Stimulated activated CD8-positive, alpha-beta memory T cell treated with anti-CD3 and anti-CD28 coated beads, Interleukin-12 subunit alpha, Interleukin-12 subunit beta, amount 100 ng/mL, for 1 hour (primary cell): ENCODE measurements at places on chromosomes 6 and 20.

DNA sequence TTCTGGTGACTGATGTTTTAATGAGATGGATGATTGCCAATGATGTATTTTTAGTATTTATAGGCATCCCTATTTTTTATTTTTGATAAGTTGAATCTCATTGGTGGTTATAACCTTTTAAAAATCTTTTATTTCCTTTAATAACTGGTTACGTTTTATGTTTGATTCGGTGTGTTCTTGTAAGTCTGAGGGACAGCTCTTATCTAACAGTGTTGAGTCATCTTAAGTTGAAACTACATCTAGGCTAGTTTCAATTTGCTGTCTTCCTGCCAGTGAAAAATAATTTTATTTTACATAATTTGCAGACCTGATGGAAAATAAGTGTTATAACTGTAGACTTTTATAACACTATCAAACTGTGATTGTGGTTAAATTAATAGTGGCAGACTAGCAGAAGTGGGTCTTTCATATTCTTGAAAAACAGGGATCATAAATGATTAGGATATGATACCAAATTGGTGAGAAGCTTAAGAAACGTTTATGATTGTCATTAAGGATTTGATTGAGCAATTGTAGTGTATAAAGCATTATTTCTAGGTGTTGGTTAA lies 4.6 kb downstream of the AFDN start:
- DNase-seq = no peak

DNA sequence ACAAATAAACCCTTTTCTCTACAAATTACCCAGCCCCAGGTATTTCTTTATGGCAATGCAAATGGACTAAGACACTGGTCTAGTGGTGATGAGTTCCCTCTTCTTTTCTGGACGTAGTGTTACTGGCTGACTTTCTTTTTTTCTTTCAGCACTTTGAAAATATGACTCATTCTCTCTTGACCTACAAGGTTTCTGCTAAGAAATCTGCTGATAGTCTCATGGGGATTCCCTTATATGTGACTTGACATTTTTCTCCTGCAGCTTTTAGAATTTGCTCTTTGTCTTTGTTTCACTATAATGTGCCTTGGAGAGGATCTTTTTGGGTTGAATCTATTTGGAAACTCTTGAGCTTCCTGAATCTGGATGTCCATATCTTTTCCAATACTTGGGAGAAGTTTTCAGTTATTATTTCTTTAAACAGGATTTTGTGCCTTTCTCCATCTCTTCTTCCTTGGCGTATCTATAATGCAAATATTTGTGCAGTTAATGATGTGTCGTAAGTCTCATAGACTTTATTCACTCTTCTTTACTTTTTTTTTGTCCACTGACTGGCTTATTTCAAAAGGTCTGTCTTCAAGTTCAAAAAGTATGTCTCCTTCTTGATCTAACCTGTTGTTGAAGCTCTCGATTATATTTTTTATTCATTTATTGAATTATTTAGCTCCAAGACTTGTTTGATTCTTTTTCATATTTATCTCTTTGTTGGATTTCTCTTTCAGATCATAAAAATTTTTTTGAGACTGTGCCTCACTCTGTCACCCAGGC lies 42.2 kb upstream of the TPD52L1 start:
- no peak for DNase-seq

- DNase-seq = no peak
Measured at GRCh38 chr6:25640891-25641290, 11.1 kb upstream of the SCGN start.

- DNase-seq = no peak
Measured at GRCh38 chr6:21348504-21349195, 244.9 kb upstream of the SOX4 start.

- DNase-seq = no peak
Measured at GRCh38 chr6:40535110-40535818, 51.9 kb downstream of the LRFN2 start.

DNA sequence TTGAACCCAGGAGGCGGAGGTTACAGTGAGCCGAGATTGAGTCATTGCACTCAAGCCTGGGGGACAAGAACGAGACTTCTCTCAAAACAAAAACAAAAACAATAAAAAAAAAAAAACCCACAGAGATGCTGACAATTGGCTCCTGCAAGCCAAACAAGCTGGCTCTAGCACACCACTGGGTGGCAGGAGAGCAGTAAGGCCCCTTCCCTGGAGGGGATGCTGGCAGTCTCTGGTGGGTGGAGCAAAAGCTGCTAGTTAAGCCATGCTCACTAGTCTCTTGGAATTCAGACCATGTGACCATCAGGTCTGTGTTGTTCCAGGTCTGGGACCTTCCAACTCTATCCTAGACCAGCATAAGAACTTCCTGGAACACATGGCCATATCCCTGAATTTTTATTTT lies 18.9 kb upstream of the DSN1 start:
- no peak for DNase-seq

DNA sequence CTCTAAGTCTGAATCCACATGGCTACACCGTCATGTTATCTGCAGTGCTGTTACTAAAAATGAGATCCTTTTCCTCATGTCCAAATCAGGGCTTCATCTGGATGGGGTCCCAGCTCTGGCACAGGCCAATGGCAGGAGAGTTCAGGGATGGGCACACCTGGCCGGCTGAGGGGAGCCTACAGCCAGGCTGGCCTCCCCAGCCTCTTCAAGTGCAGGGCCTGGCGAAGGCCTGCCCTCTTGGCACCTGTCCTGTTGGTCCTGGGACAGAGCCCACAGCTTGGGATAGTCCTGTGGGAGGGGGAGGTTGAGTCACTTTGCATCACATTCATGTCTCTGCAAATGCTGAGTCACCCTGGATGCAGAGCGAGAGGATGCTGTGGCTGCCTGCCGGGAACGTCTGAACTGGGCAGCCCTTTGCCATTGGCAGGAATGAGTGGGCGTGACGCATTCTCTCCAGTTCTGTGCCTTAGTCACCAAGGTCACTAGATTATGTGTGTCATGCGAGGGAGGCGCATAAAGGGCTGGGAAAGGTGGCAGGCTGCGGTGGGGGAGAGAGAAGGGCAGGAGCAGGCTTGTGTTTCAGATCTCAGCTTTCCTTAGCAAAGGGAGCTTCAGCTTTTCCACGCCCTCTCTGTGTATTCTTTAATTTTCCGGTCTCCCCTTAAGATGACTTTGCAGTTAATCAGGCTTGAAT lies 223.2 kb upstream of the ECI2 start:
- no peak for DNase-seq

DNA sequence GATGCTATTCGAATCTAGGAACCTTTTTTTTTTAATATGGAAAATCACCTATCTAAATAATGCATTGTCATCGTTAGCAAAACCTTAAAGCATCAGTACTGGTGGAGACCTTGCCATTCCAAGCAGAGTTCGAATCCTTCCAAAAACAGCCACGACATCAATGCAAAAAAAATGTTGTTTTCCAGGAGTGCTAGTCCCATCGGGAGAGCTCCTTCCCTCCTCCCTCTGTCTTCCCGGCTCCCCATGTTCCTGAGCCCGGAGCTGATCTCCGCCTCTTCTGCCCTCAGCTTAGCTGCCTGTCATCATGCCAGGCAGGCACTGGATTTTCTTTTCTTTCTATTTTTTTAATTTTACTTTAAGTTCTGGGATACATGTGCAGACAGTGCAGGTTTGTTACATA lies 153.6 kb upstream of the QKI start:
- no peak for DNase-seq

- DNase-seq = no peak
Measured at GRCh38 chr20:40442181-40442963, 246.7 kb downstream of the MAFB start.

- DNase-seq = no peak
Measured at GRCh38 chr6:43738877-43739641, 31.0 kb upstream of the VEGFA start.

DNA sequence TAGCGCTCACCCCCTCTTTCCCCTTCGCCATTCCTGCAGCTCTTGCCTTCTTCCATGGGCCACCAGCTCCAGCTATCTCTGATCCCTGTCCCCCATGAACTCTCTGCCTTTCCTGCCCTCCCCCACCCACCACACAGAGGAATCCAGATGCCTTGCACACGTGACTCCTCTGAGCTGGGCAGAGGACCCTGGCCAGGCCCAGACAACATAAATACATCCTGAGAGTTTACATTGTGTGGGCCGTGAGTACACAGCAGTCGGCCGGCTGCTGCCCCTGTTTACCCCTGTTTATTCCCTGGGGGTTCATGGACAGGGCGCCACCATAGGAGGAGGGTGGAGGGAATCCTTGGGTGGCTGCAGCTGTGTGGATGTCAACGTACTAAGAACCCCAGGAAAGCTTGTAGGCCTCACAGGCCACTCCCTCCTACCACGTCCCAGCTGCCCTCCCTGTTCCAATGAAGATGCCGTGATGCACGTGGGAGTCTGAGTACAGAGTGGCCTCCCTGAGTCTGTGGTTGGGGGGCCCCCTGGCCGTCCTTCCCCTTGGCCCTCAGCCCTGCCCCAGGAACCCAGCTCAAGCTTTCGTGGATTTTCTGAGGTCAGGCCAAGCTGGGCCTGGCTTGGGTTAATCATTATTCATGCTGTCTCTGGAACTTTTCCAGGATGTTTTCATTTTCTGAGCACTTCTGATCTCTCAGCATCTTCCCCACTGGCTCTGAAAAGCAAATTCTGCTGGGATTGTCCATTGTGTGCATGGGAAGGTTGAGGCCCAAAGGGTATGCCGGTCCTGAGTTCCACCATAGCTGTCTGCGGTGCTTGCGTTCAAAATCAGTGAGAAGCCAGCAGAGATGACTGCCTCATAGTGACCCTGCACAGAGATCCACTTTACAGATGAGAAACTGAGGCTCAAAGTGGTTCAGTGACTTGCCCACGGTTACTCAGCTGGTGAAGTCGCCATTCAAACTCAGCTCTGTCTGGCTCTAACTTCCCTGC lies 136.3 kb downstream of the MRPL14 start:
- no peak for DNase-seq

GRCh38 chr20:58112017-58112781 lies 116.3 kb downstream of the ANKRD60 start:
- DNase-seq = no peak

GRCh38 chr6:150420428-150420827 lies 51.6 kb downstream of the IYD start:
- DNase-seq = no peak

DNA sequence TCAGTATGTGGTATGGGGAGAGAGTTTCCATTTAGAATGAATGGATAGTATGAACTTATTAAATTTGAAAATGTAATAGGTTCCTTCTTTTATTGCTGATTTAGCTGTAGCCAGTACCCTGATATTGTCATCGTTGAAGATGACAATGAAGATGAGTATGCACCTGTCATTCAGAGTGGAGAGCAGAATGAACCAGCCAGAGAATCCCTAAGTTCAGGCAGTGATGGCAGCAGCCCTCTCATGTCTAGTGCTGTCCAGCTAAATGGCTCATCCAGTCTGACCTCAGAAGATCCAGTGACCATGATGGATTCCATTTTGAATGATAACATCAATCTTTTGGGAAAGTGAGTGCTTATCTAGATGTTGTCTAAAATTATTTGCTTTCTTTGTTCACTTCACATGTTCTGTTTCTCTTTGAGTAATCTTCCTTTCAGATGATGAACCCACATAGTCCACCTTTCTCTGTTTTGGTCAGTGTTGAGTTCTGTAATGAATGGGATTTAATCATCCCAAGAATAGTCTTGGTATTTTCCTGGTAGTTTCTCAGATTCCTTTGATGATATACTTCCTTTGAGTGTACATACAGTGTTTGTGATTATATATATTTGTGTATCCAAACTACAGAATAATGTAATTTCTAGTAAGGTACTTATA lies 23.3 kb downstream of the HSF2 start:
- no peak for DNase-seq

DNA sequence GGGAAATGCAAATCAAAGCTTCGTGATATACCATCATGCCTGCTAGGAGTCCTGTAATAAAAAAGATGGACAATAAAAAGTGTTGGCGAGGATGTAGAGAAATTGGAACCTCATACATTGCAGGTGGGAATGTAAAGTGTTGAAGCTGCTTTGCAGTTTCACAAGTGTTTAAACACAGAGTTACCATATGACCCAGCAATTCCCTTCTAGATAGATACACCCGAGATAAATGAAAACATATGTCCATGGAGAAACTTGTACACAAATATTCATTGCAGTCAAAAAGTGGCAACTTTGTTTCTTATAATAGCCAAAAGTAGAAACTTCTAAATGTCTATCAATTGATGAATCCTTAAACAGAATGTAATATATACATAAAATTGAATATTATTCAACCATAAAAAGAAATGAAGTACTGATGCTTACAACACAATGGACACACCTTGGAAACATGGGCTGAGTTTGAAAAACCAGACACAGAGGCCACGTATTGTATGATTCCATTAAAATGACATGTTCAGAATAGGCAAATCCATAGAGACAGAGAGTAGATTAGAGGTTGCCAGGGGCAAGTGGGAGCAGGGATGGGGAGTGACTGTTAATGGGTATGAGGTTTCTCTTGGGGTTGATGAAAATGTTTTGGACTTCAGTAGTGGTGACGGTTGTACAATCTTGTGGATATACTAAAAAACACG lies 20.8 kb upstream of the ERVFRD-1 start:
- DNase-seq = no peak

- no peak for DNase-seq
Measured at GRCh38 chr6:167766986-167767714, 59.6 kb upstream of the AFDN start.

GRCh38 chr6:161111261-161111660 lies 119.7 kb downstream of the MAP3K4 start:
- DNase-seq = no peak

DNA sequence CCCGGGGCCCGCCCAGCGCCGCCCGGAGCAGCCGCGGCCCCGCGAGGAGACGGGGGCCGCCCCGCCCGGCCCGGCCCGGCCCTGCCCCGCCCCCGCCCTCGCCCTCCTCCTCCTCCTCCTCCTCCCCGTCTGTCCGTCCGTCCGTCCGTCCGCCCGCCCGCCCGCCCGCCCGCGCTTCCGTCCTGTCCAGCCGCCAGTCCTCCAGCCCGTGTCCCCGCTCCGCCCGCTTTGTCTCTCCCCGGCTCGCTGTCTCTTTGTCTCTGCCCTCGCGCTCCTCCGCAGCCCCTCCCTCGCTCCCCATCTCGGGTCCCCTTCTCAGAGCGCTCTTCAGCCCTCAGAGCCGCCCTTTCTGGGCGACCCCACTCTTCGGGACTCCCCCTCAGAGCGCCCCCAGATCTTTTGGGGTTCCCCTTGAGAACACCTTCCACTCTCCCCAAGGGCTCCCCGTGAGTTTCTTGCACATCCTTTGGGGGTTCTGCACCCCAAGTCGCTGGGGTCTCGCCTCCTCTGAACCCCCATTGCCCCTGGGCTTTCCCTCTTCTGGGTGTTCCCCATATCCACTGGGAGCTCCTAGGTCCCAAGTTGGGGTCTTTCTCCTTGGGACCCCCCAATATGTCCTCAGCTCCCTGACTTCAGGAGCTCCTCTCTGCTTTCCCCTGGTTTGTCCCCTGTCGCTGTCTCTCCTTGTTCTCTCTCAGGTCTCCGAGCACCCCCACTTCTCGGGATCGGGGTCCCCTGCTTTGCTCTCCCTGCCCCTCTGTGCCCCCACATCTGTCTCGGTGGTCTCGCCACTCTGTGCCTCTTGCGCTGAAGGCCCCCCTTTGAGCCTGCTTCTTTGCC lies 79.5 kb upstream of the MYL9 start:
- no peak for DNase-seq

GRCh38 chr6:3363296-3364025 lies 93.4 kb downstream of the SLC22A23 start:
- no peak for DNase-seq
